Large intestine (tissue), 12 donors: ENCODE measurements at places on chromosomes 13 and 19.

DNA sequence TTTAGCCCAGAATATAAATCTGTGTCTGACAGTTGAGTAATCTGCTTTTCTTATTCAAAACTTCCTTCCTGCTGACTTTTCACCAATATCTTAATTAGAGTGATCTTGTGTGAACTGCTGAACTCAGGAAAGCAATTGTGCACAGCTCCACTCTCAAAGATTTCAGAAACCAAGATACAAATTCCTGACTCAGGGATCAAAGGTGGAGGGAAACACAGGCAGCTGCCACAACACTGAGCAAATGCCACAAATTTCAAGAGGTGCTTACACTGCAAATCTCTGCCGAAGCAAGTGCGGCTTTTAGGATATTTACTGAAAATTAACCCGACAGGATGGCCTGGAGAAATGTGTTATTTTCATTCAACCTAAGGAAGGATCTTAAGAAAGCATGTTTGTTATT, 111.4 kb downstream of the STOML3 start:
- no peaks in the 10 kb centered on the region for H3K27me3 ChIP-seq
- peaks cover 13% of the 10 kb centered on the region for H3K4me1 ChIP-seq
- no peak overlapping the region for H3K4me3 ChIP-seq
- peak; percentile 93 for DNase-seq

- H3K27ac ChIP-seq: no peak overlapping the region
- H3K36me3 ChIP-seq: no peaks in the 10 kb centered on the region
These were observed 1345.0 kb upstream of the SLC10A2 start for GRCh38 chr13:104411141-104411765.

DNA sequence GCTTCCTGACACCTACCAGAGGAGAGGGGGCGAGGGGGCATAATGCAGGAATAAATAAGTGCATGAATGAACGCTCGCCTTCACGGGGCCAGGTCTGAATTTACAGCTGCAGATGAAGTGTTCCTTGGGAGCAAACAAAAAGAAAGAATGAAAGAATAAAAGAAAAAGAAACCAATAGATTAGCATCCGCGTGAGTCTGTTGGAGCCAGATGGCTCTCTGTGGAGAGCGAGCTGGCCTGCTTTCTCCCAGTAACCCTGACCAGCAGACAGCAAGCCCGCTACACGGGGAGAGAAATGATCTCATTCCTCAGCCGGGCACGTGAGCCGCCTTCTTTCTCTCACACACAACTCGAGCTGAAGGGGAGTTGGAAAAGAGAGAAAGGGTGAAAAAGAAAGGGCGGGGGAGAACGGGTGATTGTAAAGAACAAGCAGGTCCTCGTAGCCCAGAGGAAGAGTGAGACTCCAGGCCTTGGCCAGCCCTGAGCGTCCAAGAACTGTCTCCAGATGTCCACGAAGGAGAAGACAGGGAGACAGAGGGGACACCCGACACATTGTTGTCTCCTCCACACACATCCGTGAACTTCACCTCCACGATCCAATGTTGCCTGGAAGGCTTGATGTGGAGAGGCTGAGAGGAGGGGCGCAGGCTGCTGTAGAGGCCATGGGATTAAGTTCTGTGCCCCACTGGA, 81.4 kb downstream of the RNASEH2B start:
- peaks cover 57% of the 10 kb centered on the region for H3K4me1 ChIP-seq
- H3K27ac ChIP-seq: peak overlapping the region; percentile 29
- H3K27me3 ChIP-seq: no peaks in the 10 kb centered on the region
- H3K4me3 ChIP-seq: no peak overlapping the region
- no peak for DNase-seq

GRCh38 chr13:97385146-97385545, 48.8 kb upstream of the RAP2A start:
- no peak overlapping the region for H3K4me3 ChIP-seq
- no peak for DNase-seq
- H3K27ac ChIP-seq: no peak overlapping the region
- no peaks in the 10 kb centered on the region for H3K4me1 ChIP-seq

- H3K27me3 ChIP-seq: no peaks in the 10 kb centered on the region
- no peak overlapping the region for H3K4me3 ChIP-seq
- no peaks in the 10 kb centered on the region for H3K4me1 ChIP-seq
- no peak overlapping the region for H3K27ac ChIP-seq
- no peak for DNase-seq
- peaks cover 76% of the 10 kb centered on the region for H3K36me3 ChIP-seq
These were observed 118.4 kb downstream of the DPF1 start for GRCh38 chr19:38105574-38105973.

GRCh38 chr19:3538965-3539755, at the start of gene TEKTIP1:
Gene TEKTIP1 (plus strand): TSS chr19:3539174. CDS start chr19:3539178, 4 bp downstream.
- H3K4me3 ChIP-seq: no peak within 1 kb of the TSS
- peaks cover 41% of the 10 kb centered on the region for H3K36me3 ChIP-seq
- no peak for DNase-seq

- H3K4me1 ChIP-seq: no peaks in the 10 kb centered on the region
- H3K36me3 ChIP-seq: no peaks in the 10 kb centered on the region
- H3K27me3 ChIP-seq: no peaks in the 10 kb centered on the region
- no peak for DNase-seq
- no peak overlapping the region for H3K27ac ChIP-seq
These were observed 1328.4 kb downstream of the PCDH9 start for GRCh38 chr13:65901723-65902122.

- H3K36me3 ChIP-seq: no peaks in the 10 kb centered on the region
- no peaks in the 10 kb centered on the region for H3K27me3 ChIP-seq
- no peak overlapping the region for H3K4me3 ChIP-seq
- no peak for DNase-seq
These were observed 43.2 kb upstream of the ERICH6B start for GRCh38 chr13:45658586-45659235.

DNA sequence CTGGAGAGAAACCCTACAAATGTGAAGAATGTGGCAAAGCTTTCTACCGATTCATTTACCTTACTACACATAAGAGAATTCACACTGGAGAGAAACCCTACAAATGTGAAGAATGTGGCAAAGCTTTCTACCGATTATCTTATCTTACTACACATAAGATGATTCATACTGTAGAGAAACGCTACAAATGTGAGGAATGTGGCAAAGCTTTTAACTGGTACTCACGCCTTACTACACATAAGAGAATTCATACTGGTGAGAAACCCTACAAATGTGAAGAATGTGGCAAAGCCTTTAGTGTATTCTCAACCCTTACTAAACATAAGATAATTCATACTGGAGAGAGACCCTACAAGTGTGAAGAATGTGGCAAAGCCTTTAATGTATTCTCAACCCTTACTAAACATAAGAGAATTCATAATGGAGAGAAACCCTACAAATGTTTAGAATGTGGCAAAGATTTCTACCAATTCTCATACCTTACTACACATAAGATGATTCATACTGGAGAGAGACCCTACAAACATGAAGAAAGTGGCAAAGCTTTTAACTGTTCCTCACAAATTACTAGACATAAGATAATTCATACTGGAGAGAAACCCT, 12.9 kb upstream of the ZNF493 start:
- peaks cover 5% of the 10 kb centered on the region for H3K36me3 ChIP-seq
- H3K4me1 ChIP-seq: no peaks in the 10 kb centered on the region
- no peaks in the 10 kb centered on the region for H3K27me3 ChIP-seq
- no peak overlapping the region for H3K27ac ChIP-seq
- DNase-seq: no peak
- H3K4me3 ChIP-seq: no peak overlapping the region
